NCI-H2171 (cell line): ENCODE measurements at places on chromosomes 4 and X.

DNA sequence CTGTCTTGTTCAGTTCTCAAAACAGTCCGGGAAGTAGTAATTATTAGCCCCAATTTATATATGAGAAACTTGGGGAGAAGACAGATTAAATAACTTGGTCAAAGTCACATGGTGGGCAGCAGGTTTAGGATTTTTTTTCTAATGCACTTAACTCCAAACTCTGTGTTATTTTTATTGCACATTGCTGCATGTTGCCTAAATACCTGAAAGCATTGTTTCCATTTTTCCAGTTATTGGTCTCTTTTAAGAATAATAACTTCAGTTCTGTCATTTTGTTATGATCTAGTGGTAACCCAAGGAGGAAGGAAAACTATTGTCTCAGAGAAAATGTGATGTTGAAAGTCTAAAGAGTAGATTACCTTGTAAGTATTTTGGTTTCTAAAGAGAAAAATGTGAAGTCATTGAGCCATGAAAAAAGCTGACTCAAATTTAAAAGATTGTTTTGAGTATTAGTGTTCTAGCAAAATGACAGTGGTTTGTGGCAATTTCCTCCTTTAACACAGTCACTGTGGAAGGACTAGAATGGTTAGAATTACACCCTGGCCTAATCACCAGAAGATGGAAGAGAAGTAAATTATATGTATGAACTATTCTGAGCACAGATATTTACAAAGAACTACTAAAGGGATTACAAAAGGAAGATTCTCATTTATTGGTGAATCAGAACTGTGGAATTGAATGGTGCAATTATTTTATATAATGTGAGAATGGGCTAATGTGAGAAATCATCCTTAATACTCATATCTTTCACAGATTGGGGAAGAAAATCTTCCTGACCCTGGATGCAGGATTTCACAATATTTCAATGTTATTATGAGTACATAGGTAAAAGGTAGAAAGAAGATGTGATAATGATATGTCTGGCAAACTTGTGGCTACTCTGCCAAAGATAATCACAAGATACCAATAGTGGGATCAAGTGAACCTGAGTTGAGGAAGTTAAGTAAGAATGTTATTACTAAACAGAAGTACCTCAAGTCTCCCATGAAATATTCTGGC, 21.7 kb upstream of the CXCL8 start:
- DNase-seq, result no peak

DNA sequence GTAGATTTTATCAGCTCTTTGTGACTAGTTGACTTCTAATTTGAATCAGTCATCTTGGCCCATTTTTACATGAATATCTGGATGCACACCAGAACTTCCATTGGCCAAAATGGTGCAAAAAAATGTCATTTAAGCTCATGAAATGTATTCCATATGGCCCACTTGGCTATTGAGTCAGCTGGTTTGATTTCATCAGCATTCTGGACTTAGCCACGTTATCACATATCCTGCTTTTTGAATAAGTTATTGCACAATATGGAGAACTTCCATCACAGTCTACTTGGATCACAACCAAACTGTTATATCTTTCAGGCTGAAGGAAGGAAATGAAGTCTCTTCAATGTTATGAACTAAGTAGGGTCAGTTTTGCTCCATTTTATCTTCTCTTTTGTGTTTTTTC, 640.6 kb downstream of the PCDH7 start:
- DNase-seq, result no peak

DNA sequence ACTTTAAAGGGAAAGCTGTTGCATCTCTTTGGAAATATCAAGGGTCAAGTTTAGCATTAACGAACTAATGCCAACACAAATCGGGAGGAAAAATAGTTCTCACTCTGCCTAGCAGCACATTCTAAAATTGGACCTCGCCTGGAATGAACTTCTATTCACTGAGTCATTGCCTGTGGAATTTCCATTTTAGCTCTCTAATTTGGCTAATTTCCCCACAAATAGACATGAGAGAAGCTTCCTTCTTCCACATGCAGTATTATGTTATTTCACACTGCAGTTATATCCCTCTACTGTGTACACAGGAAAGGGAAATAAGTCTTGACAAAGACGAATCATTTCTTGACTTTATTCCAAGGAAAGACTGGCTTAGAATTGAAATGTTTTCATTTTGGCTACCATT, 9.3 kb downstream of the ZXDA start:
- DNase-seq, result no peak

GRCh38 chr4:59570860-59571476, 1629.2 kb upstream of the ADGRL3 start:
- DNase-seq, result no peak

- no peak for DNase-seq
Measured at GRCh38 chr4:146110871-146111485, 64.5 kb upstream of the LSM6 start.

DNA sequence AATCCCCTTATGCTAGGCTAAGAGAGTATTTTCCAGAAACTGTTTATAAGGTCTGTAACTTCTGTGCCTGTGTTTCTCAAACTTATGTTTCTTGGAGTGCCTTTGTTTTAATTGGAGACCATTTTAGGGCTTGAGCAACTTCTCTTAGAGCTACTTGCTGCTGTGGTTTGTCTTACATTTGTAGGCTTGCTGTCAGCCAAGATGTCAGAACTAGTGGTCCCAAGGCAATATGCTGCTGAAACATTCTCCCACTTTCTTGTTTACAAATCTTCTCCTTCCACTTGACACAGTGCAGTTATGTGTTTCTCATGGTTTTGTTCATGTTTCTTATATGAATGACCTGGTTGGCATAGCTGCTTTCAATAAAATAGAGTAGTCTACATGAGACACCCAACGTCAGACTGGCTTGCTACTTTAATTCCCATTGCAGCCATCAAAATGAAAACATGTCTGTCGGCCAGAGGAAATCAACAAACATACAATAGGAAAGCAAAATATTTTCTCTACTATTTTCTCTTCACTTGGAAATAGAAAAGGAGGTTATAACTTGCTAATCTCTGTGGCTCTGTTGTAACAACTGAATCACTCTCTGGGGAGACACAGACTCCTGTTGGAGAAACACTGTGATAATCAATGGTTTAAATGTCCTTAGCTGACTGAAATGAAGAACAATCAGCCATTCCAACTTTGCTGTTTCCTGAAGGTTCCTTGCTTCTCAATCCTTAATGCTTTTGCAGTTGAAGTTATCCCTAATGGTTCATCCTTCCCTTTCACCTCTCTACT, 426.4 kb downstream of the PDGFC start:
- DNase-seq, result no peak

- no peak for DNase-seq
Measured at GRCh38 chrX:116499780-116500179, 37.0 kb upstream of the CT83 start.

GRCh38 chrX:97126020-97126419, 242.3 kb downstream of the RPA4 start:
- no peak for DNase-seq

DNA sequence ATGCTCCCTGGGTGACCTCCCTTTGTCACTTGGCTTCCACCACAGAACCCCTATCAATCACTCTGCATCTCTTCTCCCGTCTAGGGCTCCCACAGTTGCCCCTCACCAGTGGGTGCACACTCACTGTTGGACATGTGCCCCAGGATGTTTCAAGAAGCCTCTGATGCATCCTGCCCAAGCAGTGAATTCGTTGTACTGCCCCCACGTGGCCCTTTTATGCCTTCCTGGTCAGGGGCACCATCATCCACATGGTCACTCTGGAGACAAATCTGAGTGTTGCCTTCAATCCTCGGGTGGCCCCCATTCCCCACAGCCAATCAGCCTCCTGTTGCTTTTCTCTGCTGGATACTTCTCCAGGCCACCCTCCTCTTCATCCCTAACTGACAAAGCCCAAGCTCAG, 12.2 kb downstream of the ITIH6 start:
- DNase-seq, result no peak

- DNase-seq, result no peak
Measured at GRCh38 chr4:148542922-148543623, 100.9 kb upstream of the NR3C2 start.

- no peak for DNase-seq
Measured at GRCh38 chr4:144955104-144955503, 142.9 kb downstream of the ANAPC10 start.

DNA sequence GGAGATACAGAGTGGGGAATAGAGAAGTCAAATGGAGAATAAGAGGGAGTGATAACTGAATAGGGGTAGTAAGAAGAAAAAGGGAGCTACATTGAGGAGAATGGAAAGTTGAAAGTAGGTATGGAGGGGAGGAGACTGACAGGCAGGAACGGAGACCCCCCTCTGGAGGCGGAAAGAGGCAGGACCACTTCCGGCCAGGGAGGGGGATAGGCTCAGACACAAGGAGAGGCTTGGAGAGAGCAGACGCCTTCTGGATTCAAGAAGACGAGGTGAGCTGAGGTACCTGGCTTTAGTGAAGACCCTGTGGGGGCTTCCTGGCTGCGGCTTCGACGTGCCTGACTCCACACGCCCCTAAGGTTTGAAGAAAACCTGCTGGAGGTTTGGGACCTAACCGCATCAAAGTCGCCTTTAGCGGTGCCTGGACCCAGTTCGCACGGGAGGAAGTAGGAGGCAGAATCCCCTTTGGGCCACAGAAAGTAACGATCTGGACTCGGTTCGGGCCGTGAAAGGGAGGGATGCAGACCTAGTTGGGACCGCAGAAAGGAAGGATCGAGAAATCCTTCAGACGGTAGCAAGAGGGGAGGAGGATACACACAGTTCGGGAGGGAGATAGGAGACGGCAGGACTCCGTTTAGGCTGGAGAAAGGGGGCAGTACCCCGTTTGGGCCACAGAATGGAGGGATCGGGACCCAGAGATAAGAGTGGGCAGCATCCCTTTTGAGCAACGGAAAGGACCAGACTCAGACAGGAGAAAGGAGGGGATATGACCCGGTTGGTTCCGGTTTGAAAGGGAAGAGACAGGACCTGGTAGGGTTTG, at the start of gene TRO:
TSS of gene TRO (plus strand) at position 215 of the 817 bp plus-strand sequence. CDS start 1,423 bp downstream, outside the sequence.
- DNase-seq, result peak; percentile 8

DNA sequence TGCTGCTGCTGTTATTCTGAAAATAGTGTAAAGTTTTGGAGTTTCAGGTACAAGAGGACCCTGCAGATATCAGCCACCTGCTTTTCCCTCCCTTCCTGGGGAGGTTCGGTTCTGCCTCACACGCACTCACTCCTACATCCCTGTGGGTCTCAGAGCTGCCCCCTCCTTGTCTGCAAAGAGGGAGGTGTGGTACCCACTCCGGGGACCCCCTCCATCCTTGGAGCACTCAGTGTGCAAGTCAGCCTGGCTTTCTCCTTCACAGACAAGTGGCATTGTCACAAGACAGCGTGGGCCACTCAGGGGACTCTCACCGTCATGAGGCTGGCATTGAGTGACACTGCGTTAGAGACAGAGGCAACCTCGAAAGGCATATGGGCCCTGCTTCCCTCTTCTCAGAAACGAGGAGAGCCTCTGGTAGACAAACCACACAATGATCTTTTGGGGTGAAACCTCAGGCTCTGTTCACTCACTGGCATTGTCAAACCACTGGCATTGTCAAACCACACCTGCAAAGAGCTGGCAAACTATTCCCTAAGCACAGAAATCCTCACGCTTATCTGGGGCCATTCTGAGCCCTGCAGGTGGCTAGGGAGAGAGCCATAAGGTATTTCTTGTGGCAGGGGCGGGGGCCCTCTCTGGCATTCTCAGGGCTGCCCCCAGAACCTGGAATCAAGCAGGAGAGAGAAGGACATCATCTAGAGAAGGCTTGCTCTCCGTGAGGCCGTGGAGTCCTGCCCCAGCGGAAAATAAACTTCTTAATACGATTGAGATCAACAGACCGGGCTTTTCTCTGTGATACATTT, 285.0 kb downstream of the SHOX start:
- no peak for DNase-seq

DNA sequence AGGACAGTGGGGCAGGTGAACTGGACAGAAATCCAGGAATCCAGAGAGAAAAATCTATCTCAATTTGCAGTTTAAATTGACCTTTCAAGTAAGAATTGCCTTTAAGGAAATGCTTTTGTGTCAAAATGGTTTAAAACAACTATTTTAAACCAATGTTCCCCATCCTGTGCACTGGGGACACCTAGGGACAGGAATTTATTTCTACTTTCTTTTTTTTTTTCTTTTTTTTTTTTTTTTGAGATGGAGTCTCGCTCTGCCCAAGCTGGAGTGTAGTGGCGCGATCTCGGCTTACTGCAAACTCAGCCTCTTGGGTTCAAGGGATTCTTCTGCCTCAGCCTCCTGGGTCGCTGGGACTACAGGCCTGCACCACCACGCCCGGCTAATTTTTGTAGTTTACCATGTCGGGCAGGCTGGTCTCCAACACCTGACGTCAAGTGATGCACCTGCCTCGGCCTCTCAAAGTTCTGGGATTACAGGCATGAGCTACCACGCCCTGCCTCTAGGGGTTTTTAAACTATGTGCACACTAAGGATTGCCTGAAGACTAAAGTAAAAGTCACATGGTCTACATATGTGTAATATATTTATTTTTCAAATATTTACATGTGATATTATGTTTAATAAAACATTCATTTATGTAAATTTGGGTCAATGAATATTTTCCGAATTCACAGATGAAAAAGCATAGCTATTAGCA, 1213.4 kb downstream of the STIM2 start:
- DNase-seq, result no peak

- DNase-seq, result no peak
Measured at GRCh38 chr4:182969651-182970279, 52.6 kb upstream of the DCTD start.

DNA sequence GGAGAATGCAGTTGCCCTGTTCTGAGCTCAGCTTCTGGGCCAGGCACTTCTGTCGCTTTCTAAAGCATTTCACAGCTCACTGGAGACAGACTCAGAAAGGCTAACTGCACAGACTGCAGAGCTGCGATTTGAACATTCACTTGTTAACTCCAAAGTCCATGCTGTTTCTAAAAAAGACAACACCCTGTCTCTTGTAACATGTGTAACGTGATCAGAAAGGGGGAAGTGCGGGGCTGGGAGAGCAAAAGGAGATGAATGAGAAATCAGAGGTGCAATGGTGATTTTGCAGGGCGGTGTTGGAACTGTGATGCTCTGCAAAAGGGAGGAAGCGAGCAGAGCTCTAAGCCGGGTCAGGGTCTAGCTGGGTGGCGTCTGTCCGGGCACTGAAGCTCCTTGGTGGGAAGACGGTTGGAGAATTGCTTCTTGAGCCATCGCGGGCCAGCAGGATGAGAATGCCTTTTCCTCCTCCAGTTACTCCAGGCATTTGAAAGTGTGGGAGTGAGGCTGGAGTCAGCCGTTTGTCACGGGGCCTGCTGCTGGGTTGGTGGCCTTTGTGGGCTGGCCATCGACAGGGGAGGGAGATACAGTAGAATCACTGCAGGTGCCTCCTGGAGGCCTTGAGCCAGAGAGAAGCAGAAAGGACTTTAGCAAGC, 20.3 kb downstream of the TBC1D14 start:
- no peak for DNase-seq

DNA sequence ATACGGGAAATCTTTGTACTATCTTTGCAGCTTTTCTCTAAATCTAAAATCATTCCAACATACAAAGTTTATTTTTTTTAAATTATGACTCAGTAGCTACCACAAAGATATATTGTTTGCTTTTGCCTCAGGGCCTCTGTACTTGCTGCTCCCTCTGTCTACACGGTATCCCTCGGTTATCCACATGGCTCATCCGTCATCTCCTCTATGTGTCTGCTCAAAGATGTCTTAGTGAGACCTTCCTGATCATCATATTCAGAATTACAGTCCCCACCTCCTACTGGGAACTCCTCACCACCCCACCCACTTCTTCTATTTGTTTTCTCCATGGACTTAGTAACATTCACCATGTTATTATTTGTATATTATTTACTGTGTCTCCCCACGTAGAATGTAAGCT, 107.8 kb downstream of the PARM1 start:
- DNase-seq, result no peak
